ENCODE measurements at places on chromosomes 3 and 15.

- no peak for DNase-seq
Measured at GRCh38 chr3:124962403-124962940, 27.9 kb upstream of the MUC13 start.

DNA sequence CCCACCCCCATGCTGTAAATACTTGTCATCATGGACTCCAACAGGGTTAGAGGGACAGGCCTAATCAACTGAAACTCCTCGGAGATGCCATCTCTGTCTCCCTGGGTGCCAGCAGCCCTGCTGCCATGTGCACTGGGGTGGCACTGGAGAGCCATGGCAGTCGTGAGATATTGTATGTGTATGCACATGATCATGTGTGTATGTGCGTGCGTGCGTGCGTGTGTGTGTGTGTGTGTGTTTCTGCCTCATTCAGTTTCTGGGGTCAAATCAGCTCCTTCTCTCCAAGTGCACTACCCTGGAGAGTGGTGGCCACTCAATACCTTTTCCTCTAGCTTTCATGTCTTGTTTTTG lies 3.2 kb upstream of the APEH start:
- no peak for DNase-seq

DNA sequence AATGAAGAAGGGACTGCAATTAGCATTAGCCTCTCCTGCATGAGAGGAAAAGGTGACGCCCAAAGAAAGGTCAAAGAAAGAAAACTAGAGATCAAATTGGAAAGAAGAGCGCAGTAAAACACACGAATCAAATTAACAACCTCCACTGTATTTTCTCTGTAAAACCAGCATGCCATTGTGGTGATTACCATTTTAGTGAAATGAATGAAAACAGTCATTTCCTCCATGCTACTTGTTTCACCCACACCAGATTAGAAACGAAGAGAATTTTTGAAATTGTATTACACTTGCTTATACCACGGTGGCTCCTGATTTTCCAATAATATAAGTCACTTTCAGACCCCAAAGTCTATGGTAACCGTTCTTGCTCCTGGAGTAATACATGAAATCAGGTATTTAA lies 71.6 kb downstream of the SUMF1 start:
- DNase-seq: no peak

DNA sequence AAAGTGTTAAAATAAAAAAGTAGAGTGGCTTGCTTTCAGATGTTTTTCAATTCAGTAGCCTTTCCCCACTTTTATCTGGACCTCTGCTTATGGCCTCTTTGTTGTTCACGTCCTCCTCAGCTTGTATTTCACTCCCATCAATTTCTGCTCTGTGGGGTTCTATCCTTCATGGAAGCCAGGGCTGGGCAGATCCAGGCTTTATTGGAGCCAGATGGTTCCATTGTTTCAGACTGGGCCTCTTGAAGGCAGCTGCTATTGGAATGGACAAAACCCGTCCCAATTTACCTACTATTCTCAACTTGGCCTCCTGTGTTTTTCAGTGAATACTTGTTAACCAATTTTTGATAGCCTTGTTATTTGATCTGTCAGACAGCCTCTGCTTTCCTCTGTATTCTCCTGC lies 10.9 kb upstream of the AADACL2 start:
- no peak for DNase-seq

DNA sequence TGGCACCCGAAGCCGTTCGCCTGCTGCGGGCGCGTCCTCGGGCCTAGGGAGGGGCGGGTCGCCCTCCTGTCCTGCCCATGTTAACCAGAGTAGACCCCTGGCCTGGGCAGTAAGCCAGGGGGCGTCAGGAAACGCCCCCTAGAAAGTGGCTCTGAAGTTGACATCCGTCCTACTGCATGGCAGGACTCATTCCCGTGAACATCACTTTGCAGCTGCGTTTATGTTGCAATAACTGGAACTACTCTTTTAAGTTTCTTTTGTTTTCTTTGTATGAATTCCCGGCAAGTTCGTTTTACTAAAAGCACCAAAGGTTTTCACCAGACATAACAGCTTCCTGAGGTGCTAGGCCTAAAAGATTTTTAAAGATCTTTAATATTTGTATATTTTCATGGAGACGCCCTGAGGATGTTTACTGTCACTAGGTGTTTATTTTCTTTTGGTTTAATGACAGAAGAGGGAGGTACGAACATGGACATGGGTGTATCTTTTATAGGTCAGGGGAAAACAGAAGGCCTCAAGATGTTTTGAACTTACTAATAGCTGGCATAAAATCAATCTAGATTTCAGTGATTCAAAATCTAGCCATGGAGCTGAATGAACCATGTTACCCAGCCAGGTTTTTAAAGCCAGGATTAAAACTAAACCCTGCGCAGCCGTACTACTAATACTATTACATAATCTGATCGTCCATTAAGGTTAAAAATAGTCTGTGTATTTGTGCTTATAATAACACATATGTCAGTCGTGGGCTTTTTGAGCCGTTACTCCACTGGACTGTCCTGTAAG lies 1.0 kb downstream of the C15orf61 start:
- no peak for DNase-seq

Measured in stimulated activated CD4-positive, alpha-beta T cell treated with anti-CD3 and anti-CD28 coated beads, Interleukin-1b, Interleukin-23, amount 100 ng/mL, for 1 hour (primary cell).